Occipital lobe (tissue), 3 donors: ENCODE measurements at places on chromosomes 12 and 14. TPM values are rescaled to one million over a fixed set of nuclear protein-coding genes. Genes with fewer than 3 reads are reported as not detected.

DNA sequence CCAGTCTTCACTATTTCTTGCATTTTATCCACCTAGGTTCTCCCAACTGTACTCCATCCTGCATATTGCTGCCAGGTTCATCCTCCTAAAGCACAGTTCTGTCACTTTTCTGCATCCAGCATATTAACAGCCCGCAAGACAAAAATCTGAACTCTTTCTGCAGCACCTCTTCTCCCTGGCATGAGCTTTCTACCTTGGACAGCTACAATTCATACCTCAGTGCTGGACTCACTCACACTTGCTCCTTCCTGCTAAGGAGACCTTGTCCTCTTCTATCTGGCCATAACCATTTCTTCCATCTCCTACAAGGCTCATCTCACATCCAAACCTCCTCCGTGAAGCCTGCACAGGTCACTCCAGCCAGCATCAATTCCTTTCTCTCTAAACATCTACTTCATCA is 170.1 kb upstream of the GRIP1 start:
- DNase-seq = no peak

KRT3 gene
- total RNA-seq = not detected

OLR1 gene
- total RNA-seq = 7.3 TPM

- no peak for DNase-seq
These were observed 514.1 kb downstream of the ETNK1 start for GRCh38 chr12:23139026-23139425.

GNPTAB gene
- 138 TPM for total RNA-seq

OR6J1 gene
- total RNA-seq = not detected

NGB gene
- total RNA-seq = 4.1 TPM

- no peak for DNase-seq
These were observed 1.7 kb downstream of the ZDHHC17 start for GRCh38 chr12:76765598-76765997.

DNA sequence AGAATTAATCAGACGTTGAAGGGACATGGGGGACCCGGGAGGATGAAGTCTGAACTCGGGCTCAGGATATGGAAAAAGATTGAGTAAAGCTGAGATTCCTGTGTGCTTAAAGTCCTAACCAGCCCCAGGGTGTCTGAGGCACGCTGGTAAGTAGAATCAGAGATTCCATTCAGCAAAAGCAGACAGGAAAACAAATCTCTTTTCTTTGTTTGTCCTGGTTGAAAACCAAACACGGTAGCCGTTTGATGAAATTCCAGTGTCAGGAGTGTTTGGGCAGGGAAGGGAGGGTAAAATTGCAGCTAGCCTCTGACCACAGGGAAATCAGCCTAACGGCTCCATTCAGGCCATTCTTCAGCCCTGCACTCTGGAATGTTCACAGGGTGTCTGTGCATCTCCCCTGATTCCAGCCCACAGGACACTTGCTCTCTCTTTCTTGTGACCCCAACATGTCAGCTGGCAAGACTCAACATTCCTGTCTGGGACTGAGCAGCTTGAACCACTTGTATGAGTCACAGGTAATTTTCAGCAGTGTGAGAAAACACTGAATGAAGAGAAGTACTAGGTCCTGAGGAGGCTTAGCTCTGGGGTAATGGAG is 31.0 kb downstream of the NINJ2 start:
- DNase-seq = no peak

- DNase-seq = no peak
These were observed 11.2 kb downstream of the LLPH start for GRCh38 chr12:66119229-66119869.

SRGAP1 gene
- 40.7 TPM for total RNA-seq

GRCh38 chr14:48805315-48805714 is 780.9 kb downstream of the RPS29 start:
- no peak for DNase-seq
